GM10248 (cell line): ENCODE measurements at places on chromosomes 13 and 19.

- no peak for DNase-seq
Observed at GRCh38 chr13:103883698-103884097, 817.5 kb upstream of the SLC10A2 start.

- DNase-seq = no peak
Observed at GRCh38 chr19:21432590-21432989, 35.7 kb downstream of the ZNF493 start.

- DNase-seq = no peak
Observed at GRCh38 chr13:77860507-77860981, 58.1 kb downstream of the EDNRB start.

DNA sequence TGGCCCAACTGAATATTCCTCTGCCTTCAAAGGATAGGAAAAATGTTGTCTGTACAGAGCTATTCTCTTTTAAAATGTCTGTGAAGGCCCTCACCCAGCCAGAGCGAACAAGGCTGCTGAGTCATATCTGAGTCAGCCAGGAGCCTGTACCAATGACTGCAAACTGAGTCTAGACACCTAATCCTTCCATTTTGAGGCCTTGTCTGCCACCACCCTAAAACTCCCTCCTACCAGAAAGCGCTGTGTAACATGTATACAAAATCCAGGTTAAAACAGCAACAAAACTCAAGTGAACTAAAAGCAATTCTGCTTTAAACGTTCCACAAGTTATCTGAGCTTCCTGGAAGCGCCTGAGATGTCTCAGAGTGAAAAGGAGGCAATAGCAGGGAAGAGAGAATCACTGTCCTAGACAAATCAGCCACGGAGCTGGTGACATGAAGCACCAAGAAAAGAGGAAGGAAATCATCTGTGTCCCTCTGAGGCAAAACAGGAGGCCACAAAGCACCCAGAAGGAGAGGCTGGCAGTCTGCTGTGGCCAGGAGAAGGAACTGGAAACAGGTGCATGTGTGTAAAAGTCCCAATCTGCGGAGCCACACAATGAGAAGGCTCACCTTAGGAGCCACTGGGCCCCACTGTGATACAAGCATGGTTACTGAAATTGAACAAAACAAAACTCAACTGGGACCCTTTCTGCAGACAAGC lies 10.2 kb downstream of the DHRS12 start:
- no peak for DNase-seq

- DNase-seq = no peak
Observed at GRCh38 chr19:4889034-4889815, 13.5 kb downstream of the ARRDC5 start.

DNA sequence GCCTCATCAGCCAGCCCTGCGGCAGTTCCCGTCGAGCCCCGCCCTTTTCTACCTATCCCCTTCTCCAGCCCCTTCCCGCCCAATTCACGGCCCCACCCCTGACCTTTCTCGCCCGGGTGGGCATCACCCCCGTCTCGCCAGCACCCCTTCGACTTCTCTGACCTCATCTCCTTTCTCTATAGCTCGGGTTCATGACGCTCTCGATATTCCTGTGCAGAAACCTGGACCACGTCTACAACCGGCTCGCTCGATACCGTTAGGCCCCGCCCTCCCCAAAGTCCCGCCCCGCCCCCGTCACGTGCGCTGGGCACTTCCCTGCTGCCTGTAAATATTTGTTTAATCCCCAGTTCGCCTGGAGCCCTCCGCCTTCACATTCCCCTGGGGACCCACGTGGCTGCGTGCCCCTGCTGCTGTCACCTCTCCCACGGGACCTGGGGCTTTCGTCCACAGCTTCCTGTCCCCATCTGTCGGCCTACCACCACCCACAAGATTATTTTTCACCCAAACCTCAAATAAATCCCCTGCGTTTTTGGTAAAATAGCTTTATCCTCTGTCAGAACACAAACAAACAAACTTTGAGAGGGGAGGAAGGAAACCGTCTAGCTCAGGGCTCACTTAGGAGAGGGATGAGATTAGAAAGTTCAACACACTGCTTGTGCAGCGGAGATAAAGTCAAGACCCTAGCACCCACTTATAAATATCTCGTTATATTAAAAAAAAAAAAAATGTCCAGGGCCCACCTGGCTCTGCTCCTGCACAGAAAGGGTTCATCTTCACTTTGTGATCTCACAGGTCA lies 5.1 kb downstream of the CD37 start:
- peak; percentile 94 for DNase-seq

- peak; percentile 96 for DNase-seq
Observed at GRCh38 chr19:58326914-58327726, at the start of gene ZSCAN22. TSS of gene ZSCAN22 (plus strand) at chr19:58326994. CDS start at chr19:58334803, 7,809 bp downstream.
